ENCODE measurements at places on chromosomes 7 and 10. TPM values are rescaled to one million over a fixed set of nuclear protein-coding genes. Genes with fewer than 3 reads are reported as not detected.

GRCh38 chr7:145106001-145106400, 270.1 kb upstream of the TPK1 start:
- peak; percentile 3 for DNase-seq

DNA sequence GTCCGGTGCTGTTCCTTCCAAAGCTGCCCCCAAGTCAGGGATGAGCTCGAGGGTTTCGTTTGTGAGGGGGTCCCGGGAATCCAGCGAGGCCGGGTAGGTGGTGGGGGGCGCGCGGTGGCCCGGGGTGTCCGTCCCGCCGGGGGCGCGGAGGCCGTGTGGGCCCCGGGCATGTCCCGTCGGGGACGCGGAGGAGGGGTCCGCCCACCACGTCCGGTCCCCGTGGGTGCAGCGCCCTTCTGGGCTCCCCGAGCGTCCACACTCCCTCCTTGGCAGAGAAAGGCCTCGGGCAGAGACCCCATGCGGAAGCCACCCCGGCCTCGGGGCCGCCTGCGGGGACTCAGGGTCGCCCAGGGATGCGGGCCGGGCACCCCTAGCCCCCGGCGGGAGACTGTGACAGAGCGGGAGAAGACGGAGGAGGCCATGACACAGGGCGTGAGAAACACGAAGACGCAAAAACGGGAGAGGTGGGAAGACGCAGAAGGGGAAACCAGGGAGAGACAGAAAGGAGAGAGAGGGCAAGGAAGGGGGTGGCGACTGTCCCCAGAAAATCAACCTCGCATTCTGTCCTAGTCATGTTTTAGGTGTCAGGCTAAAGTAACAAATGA, 640 bp upstream of the ZNF425 start:
- no peak for DNase-seq

GRCh38 chr10:102795453-102796406, 41.5 kb downstream of the CYP17A1 start:
- DNase-seq: no peak

- no peak for DNase-seq
These were observed 449.7 kb upstream of the KLF6 start for GRCh38 chr10:4234661-4235060.

DNA sequence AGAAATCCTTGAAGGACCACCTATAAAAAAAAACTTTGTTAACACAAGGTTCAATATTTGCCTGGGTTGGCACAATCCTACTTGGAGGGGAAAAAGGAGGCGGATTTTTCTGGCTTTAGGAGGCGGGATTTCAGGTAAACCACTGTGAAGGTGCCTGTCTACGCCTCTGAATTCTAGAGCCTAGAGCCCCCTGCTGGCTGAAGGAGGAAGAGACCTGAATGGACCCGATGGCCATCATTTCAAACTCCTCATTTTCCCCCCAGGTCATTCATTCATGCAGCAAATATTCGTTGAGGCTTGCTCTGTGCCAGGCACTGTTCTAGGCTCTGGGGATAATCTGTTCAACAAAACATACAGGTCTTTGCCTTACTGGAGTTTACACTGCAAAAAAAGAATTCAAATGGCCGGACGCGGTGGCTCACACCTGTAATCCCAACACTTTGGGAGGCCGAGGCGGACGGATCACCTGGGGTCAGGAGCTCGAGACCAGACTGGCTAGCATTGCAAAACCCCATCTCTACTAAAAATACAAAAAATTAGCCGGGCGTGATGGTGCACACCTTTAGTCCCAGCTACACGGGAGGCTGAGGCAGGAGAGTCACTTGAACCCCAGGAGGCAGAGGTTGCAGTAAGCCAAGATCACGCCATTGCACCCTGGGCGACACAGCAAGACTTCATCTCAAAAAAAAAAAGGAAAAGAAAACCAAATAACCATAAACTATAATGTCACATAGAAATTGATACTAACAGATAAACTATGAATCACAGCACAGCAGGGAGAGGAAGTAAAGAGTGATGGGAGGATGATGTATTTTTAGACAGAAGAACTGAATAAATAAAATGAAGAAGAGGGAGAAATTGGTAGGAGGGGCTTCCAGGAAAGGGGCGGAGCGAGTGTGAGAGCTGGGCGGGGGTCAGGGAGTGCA, 90.1 kb upstream of the NFE2L3 start:
- peak; percentile 14 for DNase-seq

DNA sequence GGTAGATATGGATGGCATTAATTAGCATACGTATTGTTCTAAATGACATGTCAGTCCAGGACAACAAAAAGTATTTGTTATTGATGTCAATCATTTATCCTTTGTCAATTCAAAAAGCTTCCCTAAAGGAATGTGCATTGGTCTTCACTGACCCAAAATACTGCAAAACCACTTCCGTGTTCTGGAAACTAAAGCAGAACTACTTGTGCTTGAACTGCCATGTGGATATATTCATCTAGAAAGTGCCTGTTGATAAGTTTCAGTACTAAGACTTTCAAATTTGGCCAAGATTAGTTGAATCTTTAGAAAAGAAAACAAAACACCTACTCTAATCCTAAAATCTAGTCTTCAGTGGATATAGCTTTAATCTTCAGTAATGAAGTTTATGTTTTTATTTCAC, 242.1 kb upstream of the PPP1R3A start:
- no peak for DNase-seq

GRCh38 chr7:70856901-70857630, 274.9 kb upstream of the GALNT17 start:
- peak; percentile 46 for DNase-seq

- DNase-seq: no peak
These were observed 31.2 kb downstream of the BTBD16 start for GRCh38 chr10:122302315-122302714.

GRCh38 chr10:51007781-51008180, 66.5 kb upstream of the PRKG1 start:
- no peak for DNase-seq

DNA sequence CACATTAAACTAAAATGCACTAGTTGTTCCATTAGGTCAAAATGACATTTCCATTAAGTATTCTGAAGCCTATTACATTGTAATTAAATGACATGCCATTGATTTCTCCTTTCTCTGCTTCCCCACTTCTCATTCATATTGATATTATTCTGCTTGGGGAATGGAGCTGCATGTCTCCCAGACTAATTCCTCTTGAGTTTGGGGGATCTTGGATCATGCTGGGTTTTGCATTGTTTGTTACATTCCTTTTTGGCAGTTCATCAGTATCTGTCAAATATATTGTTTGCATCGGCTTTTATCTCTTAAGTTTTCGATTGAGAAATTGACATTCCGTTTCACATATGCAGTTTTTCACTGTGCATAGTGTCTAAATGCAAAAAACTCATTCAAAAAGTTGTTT, 65.1 kb upstream of the CYP26C1 start:
- no peak for DNase-seq

- no peak for DNase-seq
These were observed 23.5 kb downstream of the PFKFB3 start for GRCh38 chr10:6226216-6226615.

GRCh38 chr10:1504940-1505339, 232.4 kb downstream of the ADARB2 start:
- DNase-seq: no peak

- DNase-seq: no peak
These were observed 690.5 kb upstream of the LRRN3 start for GRCh38 chr7:110400411-110400810.

DNA sequence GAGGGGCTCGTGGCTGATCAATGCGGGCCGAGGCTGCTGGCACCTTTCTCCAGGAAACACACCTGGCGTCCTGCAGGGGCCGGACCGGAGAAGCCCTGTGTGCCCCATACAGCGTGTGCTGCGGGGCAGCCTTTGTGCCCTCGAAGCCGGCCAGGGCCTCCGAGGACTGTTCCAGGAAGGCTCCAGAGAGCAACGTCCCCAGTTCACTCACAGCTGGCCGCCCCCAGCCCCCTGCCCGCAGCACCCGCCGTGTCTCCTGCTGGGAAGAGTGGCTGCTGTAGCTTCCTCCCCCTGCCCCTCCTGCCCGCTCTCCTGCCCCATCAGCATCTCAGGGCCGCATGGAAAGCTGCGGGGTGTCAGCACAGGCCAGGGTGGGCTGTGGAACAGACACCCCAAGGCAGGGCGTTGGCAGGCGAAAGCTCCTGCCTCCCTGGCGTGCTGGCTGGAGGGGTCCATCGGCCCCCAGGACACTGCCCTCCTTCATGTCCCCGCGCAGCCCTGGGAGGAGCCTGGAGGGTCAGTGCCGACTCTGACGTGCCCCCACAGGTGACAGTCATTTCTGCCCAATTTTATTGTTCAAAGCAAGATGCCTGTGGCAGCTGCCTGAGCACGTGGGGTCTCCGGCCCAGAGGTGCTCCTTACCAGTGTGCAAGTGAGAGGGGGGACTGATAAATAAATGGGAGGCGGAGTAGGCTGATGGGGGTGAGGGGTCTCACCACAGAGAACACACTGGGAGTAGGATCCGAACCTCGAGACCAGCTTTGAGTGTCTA, 95.8 kb upstream of the DIP2C start:
- DNase-seq: no peak

GRCh38 chr7:120014925-120015465, 258.0 kb upstream of the KCND2 start:
- DNase-seq: no peak

- no peak for DNase-seq
These were observed 134.4 kb downstream of the ZMIZ1 start for GRCh38 chr10:79203014-79203644.

DNA sequence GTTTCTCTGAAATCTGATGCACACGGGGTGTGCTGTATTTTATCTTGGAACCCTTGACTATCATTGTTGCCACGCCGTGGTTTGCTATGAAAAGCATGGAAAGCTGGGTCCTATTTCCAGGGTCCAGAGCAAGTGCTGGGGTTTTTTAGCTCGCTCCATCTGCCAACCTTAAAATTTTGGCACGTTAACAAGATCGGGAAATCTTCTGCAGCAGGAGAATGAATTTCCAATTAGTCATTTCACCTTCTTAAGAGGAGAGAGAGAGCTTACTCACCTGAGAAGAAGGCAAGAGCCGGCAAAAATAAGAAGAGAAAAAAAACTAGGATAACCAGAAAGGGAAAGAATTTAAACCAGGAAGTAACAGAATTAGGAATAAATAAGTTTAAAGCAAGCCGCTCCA, 223.6 kb upstream of the CELF2 start:
- DNase-seq: no peak

TMEM236 gene
- polyA plus RNA-seq: 0.32 TPM

SMC3 gene
- polyA plus RNA-seq: 112 TPM

TWIST1 gene
- polyA plus RNA-seq: 8.4 TPM

FLNC gene
- polyA plus RNA-seq: 21.0 TPM

ITIH2 gene
- 0.30 TPM for polyA plus RNA-seq

CDC14C gene
- polyA plus RNA-seq: not detected

PLXDC2 gene
- polyA plus RNA-seq: 34.6 TPM

ZNF727 gene
- polyA plus RNA-seq: 0.22 TPM

MYL10 gene
- polyA plus RNA-seq: not detected

CNTNAP2 gene
- polyA plus RNA-seq: 30.3 TPM

CPA2 gene
- polyA plus RNA-seq: 0.90 TPM

HGF gene
- 4.9 TPM for polyA plus RNA-seq

OPN4 gene
- polyA plus RNA-seq: not detected

GPR146 gene
- 1.7 TPM for polyA plus RNA-seq

CYP3A5 gene
- 1.7 TPM for polyA plus RNA-seq

All from left renal pelvis (tissue), 4 donors.